ENCODE measurements at places on chromosomes 5 and 9. TPM values are rescaled to one million over a fixed set of nuclear protein-coding genes. Genes with fewer than 3 reads are reported as not detected.

WNT8A gene
- total RNA-seq: not detected

FAM114A2 gene
- total RNA-seq: 50.6 TPM

KIF27 gene
- total RNA-seq: 3.8 TPM

AMBP gene
- 0.17 TPM for total RNA-seq

C9orf153 gene
- total RNA-seq: 0.50 TPM

ADGRD2 gene
- total RNA-seq: not detected

ZNF169 gene
- total RNA-seq: 5.0 TPM

FAM153A gene
- total RNA-seq: 0.66 TPM

TNFSF8 gene
- total RNA-seq: not detected

RASGEF1C gene
- not detected for total RNA-seq

TCF7 gene
- 7.1 TPM for total RNA-seq

PLPP7 gene
- total RNA-seq: 9.3 TPM

KDM3B gene
- total RNA-seq: 55.0 TPM

GBGT1 gene
- 5.6 TPM for total RNA-seq

PHF24 gene
- under 0.01 TPM for total RNA-seq
